ENCODE measurements at places on chromosomes 6 and 20. TPM values are rescaled to one million over a fixed set of nuclear protein-coding genes. Genes with fewer than 3 reads are reported as not detected.

CBLN4 gene
- 0.10 TPM for total RNA-seq

MDFI gene
- total RNA-seq, result 38.5 TPM

ESR1 gene
- total RNA-seq, result 0.17 TPM

FERMT1 gene
- 17.8 TPM for total RNA-seq

- peak; percentile 66 for DNase-seq
Measured at GRCh38 chr20:6940048-6940447, 172.6 kb downstream of the BMP2 start.

DNA sequence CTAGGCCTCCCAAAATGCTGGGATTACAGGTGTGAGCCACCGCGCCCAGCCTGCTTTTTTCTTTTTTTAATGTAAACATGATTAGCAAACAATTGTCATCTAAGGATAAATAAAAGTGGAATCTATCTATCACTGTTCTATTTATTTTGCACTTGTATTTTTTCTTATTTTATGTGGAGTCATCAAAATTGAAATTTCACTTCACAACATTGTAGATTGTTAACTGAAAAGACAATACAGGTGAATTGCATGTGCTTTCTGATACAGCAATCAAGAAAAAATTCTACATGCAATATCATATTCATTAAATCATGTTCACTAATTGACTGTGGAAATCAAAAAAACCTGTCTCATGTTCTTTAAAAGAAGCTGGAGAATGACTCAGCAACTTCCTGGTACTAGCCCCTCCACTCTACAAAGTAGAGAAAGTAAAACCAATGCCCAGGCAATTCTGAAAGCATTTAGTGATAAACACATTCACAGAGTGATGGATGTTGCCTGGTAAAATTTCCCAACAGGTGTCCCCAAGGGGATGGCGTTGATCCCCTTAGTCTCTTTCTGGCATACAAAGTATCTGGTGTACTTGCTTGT lies 10.7 kb upstream of the RFX6 start:
- DNase-seq, result no peak

- no peak for DNase-seq
Measured at GRCh38 chr6:16731478-16732051, 29.7 kb downstream of the ATXN1 start.

- no peak for DNase-seq
Measured at GRCh38 chr6:117861545-117861944, 45.5 kb upstream of the SLC35F1 start.

DNA sequence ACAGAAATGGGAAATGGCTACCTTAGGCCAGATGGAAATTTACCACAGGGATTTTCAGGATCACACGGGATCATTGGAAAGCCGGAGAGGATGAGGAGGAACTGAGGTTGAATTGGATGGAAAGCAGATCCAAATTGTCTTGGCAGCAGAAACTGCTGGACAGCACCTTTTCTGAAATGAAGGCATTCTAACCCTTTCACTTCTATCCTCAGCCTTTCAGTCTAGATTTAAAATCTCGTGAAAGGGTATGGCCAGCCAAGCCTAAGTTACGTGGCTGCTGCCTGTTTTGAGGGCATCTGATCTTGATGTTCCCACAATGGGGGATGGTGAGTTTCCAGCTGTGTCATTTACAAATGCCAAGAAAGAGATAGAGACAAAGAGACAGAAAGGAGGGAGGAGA lies 358.2 kb downstream of the KIF16B start:
- no peak for DNase-seq

DNA sequence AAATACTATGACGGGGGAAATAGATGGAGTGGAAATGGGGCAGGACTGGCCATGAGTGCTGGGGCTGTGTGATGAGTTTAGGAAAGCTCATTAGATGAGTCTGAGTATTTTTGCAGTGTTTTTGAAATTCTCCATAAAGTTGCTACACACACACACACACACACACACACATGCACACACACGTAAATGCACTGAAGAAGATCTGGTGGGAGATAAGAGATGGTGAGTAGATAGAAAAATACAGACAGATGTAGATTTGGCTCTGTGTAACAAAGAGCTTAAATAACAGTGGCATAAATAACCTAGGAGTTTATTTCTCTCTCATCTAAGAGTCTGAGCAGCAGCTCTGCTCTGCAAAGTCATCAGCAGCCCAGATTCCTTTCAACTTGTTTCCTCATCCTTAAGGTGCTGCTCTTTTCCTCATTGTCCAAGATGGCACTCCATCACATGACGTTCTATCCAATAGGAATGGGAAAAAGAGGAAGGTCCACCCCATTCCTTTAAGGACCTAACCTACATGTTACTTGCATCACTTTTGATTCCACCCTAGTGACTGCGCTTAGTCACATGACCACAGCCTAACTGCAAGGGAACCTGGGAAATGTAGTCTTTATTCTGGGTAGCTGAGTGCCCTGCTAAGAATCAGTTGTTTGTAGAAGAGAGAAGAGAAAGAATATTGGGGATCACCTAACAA lies 76.4 kb downstream of the EYA2 start:
- peak; percentile 43 for DNase-seq

GRCh38 chr6:139422105-139423036 lies 47.9 kb upstream of the CITED2 start:
- no peak for DNase-seq

DNA sequence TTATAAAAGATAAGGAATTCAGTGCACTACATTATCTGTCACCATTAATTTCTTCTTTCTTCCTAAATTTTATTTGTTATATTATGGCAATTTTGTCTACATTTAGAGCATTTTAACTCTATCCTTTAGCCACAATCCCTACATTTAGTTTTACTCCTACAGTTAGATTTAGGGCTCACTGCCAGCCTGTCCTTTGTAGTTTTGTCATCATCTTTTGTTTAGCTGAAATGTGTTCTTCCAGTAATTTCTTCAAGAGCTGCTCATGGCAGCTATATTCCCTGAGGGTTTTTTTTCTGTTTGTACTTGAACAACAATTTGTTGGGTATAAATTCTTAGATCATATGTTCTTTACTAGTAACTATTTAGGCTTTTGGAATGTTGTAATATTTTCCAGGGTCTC lies 72.7 kb upstream of the B3GAT2 start:
- no peak for DNase-seq

DNA sequence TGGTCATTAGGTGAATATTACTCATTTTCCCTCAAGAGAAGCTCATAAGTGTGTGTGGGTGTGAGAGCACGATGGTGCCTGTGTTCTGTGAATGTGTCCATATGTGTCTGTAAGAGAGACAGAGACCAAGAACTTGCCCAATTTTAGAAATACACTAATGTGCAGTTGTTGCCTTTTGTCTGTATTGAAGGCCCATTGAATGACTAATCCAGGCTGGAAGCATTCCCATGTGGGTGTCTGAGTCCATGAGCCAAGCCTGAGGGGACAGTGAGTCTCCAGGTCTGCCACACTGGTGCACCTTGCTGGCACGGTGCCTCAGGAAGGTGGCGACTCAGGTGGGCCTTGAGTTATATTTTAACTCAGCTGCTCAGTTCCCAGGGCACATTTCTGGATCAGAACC lies 25.5 kb upstream of the ASXL1 start:
- no peak for DNase-seq

DNA sequence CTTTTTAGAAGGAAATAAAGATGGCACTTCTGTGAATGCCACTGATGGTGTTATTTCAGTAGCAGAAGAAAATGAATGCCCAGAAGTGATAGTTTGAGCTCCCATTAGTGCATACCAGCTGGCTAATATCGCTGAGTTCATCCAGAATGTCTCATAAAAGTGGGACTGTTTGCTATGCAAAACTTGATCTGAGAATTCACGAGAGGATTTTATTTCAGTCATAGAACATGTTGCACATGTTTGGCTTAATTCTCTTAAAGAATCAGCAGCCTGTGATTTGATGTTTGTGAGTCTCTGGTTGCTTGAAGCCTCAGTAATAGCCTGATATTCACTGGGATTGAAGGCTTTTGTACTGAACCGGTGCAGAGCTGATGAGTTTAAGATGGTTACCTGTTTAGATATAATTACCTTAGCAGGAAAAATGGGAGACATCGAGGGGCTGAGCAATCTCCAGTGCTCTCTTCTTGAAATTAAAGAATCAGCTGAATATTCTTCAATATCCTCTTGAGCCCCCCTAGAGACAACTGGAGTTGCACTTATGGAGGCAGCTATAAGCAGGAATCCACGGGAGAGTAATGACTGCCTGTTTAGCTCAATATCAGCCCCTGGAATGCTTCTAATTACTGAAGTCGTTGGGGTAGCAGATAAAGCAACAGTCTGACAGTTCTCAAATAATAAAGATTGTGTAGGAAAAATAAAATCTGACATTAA lies 955.5 kb downstream of the PHF3 start:
- DNase-seq, result no peak

GRCh38 chr20:54929191-54929590 lies 453.8 kb downstream of the DOK5 start:
- DNase-seq, result no peak

- DNase-seq, result peak; percentile 37
Measured at GRCh38 chr6:11111769-11112437, 378 bp upstream of the ERVFRD-1 start.

- DNase-seq, result no peak
Measured at GRCh38 chr6:38815250-38815649, 100.1 kb downstream of the DNAH8 start.

GRCh38 chr6:150451807-150452427 lies 83.1 kb downstream of the IYD start:
- no peak for DNase-seq

DNA sequence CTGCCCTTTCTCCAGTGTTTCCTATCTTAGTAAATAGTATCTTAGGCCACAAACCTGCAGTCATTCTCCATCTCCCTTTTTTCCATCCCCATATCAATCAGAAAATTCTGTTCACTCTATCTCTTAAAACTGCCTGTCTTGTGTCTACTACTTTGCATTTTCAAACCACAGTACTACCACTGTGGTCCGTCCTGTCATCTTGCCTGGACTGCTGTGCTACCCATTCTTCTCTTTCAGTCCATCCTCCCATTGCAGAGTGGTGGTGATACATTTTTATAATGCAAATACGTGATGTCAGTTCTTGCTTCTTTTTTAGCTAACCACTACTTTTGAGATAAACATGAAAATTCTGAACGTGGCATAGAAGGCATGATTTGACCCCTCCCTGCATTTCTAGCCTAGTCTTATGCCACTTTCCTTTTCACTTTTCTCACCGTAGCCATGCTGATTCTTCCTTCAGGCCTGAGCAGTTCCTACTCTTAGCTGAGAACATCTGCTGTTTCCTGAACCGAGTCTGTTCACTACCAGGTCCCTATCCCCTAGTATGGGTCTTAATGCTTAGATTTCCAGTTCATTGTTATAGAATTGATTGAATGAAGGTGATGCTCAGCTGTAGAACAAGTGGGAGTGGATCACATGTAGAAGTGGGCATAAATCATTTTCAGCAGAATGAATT lies 13.8 kb downstream of the TBPL1 start:
- no peak for DNase-seq

DNA sequence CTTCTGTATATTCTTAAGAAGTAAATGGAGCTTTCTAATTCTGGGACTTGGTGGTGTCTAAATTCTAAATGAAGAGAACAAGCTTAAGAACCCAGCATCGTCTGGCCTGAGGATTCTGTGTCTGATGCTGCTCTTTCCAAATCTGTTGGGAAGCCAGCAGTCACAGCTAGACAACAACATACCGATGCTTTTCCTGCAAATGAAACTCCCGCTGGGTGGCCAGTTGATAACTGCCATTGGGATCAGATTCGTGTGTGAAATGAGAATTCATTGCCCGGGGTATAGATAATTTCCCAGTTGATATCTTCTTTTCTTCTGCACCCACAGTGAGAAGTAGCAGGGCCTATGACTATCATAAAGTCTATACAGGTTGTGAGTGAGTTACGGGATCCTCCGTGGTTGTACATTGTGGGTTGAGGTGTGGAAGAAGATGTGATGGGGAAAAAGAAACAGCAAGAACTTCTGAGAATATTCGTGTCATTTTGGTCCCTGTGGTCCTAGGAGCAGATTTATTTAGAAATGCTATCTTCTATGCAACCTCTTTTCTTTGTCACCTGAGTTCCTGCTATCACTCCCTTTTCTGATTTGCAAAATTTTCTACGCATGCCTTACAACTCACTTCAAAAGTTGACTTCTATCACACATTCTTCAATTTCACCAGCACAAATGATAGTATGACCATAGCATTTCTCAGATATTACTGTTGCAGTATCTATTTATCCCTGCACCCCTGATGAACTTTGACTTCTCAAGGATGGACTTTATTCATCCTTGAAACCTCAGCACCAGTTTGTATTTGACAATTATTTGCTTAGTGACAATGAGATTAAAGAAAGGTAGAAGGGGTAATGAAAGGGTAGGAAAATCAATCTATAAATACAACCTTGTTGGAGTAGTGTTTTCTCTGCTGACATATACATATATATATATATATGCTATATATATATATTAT lies 10.4 kb downstream of the NOX3 start:
- no peak for DNase-seq

GRCh38 chr20:29409833-29410805 lies 1847.3 kb upstream of the DEFB115 start:
- DNase-seq, result no peak

DNA sequence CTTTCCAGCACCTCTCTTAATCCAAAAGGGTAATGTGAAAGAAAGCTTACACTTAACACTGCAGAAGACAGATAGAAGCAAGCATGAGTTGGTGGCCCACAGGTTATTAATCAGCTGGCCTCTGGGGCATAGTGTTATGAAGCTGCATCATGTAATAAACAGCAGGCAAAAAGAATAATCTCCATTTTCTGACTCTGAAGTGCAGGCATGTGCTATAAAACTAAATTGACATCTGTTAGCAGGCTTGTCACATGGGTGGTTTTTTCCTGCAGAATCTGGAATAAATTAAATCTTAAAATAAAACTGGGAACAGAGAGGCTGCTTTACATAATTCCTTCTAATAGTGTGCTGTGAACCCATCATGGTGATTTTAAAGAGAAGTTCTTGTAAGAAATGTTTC lies 73.3 kb downstream of the METTL24 start:
- DNase-seq, result no peak

GRCh38 chr6:33724102-33725023 lies 12.9 kb upstream of the UQCC2 start:
- no peak for DNase-seq

- no peak for DNase-seq
Measured at GRCh38 chr20:24492698-24493097, 23.3 kb downstream of the SYNDIG1 start.

DNA sequence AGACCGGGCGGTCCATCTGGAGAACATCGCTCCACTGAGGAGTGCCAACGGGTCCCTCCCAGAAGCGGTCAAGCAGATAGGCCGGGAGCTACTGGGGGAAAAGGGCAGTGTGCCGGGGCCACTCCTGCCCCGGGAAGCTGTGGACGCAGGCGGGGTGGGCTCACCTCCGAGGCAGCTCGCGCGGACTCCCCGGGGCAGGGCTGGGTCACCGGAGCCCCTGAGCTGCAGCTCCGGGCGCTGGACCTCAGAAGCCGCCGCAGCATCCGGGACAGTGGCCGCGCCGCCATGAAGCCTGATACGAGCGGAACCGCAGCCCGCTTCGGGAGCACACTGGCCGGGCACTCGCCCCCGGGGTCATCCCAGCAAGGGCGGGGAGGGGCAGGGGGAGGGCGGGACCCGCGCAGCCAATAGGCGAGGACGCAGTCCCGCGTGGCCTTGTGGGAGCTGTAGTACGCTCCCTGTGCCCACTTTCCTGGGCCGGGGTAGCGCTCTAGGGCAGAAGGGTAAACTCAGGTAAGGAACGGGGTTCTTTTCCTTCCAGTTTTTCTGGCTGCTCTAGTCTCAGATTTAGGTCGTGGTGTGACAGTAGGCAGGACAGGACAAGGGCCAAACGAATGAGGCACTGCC lies at the start of gene MOCS1:
TSS of gene MOCS1 (minus strand) at position 332 of the 627 bp plus-strand sequence. CDS start at position 287, 45 bp downstream.
- DNase-seq, result peak; percentile 85

- no peak for DNase-seq
Measured at GRCh38 chr6:146110990-146111389, 82.1 kb downstream of the GRM1 start.

Data from H1 (cell line).